ENCODE measurements at places on chromosomes 12 and 14.

DNA sequence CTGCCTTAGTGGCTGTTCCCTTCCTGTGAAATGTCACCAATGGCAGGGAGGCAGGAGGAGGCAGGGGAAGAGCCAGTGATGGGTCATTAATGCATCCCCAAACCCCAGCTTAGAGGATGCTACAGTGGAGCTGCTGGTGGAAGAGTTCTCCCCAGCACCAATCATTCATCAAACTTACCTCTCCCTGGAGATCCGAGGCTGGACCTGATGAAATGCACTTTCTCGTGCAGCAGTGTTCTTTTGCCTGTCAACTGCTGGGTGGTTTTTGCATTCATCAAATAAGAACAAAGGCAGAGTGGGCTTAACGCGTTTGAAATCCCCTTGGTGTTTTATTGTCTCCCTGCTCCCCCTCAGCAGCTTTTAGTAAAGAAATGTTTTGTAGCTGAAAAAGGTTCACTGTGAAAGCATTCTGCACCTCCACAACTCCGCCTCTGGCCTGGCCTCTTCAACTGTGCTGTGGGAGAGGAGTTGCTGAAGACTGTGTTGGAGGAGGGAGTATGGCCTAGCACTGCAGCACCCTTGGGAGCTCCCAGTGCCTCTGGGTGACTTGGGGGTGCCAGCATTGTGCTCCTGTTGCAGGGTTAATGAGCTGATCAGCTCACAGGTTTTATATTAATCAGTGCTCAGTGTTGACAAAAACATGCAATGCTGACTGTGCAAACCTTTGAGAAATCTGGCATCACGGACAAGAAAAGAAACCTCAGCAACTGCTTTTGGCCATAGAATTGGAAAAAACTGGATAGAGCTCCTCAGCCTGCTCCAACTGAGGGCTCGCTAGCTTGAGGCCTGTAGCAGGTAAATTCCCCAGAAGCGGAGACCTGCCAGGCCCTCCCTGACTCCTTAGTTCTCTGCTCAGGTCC, 14.4 kb downstream of the TSPAN9 start:
- no peak for DNase-seq

DNA sequence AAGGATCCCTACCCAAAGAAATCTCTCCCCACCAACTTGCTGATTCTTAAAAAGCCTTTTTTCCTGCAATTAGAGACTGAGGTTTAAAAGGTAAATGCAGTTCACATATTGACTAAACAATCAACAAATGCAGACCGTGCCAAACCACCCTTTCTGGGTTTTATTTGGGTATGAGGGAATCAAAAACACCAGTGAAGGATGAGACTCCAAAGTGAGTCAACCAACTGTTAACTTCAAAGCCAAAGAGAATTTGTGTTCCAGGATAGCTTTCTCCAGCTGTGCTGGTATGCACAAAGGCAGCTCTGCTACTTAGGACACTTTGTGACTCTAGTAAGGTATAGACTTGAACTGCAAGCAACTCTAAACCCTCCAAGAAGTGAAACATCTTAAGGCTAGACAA, 39.4 kb downstream of the RPS29 start:
- no peak for DNase-seq

- no peak for DNase-seq
Measured at GRCh38 chr12:49019443-49020324, 1.1 kb upstream of the PRKAG1 start.

GRCh38 chr14:91167380-91167770, 53.5 kb downstream of the DGLUCY start:
- no peak for DNase-seq
